ENCODE measurements at places on chromosomes 7 and 10.
A peak's percentile ranks its signal among the peaks of the same experiment; 100 is the strongest.

DNA sequence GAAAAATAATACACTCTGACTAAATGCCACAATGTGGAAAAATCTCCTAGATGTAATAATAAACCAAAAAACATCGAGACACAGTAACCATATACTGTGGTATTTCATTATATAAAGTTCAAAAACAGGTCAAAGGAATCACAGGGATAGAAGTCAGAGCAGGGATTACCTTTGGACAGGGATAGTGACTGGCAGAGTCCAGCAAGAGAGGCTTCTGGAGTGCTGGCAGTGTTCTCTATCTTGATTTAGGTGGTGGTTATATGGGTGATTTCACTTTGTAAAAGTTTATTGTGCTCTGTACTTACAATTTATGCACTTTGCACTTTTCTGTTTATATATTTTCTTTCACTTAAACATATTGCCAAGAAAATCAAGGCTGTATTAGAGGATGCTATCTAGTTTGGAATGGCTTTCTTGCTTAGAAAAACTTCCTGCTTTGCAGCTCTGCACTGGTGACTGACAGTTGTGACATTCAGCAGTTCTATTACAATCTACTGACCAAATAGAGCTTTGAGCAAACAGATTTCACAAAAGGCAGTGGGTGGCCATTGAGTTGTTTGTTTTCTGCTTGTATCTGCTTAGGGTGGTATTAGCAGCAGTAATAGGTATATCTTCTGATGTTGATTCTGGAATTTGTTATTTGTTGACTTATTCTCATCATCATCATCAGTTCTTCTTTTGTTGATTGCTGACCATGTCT is 263.6 kb upstream of the LRGUK start:
- no peak for DNase-seq

DNA sequence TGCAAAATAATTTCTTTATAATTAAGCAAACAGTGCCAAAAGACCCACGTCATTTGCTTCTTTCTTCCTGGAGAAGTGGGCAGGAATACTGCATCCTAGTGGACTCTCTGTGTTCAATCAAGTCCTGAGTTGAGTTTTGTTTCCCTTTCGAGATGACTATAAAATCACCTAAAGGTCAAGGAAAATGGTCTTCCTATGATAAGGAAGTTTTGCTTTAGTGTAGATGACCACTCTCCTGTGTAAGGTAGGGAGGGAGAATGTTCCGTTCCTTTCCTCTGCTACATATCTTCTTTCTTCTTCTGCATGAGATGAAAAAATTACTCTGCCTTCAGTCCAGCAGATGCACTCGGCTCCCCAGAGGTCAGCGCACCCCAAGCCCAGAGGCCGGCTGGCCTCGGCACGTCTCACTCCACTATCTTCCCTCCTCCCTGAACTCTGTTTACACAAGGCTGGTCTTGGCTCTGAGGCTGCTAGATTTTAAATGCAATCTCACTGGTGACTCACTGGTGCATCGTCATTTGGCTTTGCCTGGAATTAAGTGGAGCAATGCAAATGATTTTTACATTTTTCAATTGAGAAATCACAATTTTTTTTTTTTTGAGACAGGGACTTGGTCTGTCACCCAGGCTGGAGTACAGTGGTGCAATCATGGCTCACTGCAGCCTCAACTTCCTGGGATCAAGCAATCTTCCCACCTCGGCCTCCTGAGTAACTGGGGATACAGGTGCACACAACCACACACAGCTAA is 18.6 kb upstream of the VDAC2 start:
- no peak for DNase-seq

DNA sequence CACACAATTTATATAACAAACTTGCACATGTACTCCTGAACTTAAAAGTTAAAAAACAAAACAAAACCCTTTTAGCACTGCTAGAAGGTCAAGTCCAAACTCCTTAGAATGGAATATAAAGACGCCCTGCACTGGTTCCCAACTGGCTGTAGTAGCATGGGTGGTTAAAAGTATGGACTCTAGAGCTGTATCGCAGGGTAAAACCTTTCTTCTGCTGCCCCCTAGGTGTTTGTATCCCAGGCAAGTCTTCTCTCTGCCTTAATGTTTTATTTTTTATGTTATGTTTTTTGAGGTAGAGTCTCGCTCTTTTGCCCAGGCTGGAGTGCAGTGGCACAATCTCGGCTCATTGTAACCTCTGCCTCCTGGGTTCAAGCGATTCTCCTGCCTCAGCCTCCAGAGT is 35.2 kb downstream of the LSMEM1 start:
- no peak for DNase-seq

GRCh38 chr10:73506491-73506890 is 10.7 kb upstream of the PPP3CB start:
- no peak for DNase-seq

- no peak for DNase-seq
Observed at GRCh38 chr7:13651167-13651566, 338.3 kb downstream of the ETV1 start.

DNA sequence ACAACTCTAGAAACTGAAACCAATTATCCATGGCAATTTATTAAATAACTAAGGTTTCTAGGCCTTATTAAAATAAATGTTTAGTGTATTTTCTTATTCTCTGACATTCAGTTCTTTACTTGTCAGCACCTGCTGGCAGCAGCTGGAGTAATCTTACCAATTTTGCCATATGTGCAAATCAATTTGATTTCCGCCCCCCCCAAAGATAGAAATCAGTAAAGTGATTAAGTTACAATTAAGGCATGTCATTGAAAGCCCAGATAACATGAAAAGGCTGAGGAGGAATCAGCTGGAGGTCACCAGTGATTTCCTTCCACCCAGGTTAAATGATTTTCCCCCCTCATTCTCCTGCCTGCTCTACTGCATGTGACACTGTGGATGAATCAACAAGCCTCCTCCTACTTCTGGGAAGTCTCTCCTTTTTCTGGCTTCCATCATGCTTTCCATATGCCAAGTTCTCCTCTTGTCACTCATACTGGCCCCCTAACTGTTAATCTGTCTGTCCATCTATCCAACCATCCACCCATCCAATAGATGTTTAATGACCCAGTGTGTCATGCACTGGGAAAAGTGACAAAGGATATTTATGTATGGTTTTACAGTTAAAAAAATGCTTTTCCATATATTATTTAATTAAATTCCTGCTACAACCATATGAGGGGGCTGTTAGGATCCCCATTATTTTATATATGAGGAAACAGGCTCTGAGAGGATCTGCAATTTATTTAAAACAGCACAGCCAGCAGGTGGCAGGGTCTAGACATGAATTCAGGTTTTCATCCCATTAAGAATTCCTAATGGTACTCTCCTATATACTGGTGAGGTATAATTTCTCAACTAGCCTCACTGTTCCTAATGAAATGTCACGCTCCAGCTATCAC is 116.5 kb downstream of the ATXN7L1 start:
- DNase-seq, result peak; percentile 42

- DNase-seq, result no peak
Observed at GRCh38 chr7:70762696-70763095, 369.2 kb upstream of the GALNT17 start.

GRCh38 chr7:91541641-91542040 is 277.4 kb downstream of the FZD1 start:
- no peak for DNase-seq

DNA sequence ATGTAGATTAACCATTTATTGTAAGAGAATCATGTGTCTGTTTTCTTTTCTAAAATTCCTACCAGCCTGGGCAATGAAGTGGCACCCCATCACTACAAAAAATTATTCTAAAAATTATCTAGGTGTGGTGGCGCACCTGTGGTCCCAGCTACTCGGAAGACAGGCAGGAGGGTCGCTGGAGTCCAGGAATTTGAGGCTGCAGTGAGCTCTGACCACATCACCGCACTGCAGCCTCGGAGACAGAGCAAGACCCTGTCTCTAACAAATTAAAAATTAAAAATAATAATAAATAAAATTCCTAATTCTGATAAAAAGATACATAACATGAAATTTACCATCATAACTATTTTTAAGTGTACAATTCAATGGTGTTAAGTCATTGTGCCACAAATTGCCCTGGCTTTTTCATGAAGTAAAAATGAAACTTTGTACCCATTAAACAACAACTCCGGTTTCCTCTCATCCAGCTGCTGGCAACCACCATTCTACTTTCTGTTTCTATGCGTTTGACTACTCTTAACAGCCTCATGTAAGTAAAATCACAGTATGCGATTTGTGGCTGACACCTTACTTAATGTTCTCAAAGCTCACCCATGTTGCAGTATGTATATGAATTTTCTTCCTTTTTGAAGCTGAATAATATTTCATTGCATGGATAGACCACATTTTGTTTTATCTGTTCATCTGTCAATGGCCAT is 20.6 kb upstream of the USP6NL start:
- peak; percentile 39 for DNase-seq

GRCh38 chr7:41921453-41921981 is 218.6 kb upstream of the INHBA start:
- DNase-seq, result no peak

DNA sequence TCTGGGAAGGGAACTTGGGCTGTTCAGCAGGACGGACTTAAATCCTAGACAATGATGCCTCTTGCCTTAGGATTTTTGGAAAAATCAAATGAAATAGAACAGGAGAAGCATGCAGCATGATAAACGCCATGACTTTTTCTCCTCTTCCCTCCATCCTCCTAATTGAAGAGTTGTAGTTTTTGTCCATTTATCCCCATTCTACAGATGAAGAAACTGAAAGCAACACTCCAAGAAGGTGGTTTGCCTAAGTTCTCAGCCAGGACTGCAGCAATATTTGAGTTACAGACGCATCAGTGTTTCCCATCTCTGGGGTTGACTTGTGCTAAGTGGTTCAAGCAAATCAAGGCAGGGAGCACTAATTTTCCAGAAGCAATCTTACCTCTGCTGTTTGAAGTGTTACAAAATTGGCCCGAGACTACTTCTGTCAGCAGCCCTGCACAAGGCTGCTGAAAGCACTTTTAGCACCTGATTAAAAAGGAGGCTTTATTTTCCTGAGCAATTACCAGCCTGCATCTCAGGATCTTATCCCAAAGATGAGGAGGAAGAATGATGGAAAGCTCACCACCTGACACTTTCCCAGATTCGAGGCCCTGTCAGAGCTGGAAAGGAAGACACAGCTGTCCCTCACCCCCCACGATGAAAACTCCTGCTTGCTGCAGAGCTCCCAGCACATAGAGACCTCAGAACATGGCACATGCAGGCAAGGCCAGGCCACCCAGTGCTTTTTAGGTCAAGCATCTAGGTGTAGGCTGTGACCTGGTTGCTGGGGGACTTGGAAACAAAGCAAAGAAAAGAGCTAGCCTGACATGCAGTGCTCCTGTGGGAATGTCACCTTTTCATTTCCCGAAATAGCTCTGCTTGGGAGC is 19.7 kb upstream of the C10orf71 start:
- DNase-seq, result no peak

Measured in CD4-positive, alpha-beta T cell treated with Interleukin-2 at 100 ng/mL for 4 hours (primary cell).